ENCODE measurements at places on chromosomes 7 and 10.
A peak's percentile ranks its signal among the peaks of the same experiment; 100 is the strongest.

GRCh38 chr10:17219024-17219423 is 9.0 kb upstream of the VIM start:
- no peak for DNase-seq

DNA sequence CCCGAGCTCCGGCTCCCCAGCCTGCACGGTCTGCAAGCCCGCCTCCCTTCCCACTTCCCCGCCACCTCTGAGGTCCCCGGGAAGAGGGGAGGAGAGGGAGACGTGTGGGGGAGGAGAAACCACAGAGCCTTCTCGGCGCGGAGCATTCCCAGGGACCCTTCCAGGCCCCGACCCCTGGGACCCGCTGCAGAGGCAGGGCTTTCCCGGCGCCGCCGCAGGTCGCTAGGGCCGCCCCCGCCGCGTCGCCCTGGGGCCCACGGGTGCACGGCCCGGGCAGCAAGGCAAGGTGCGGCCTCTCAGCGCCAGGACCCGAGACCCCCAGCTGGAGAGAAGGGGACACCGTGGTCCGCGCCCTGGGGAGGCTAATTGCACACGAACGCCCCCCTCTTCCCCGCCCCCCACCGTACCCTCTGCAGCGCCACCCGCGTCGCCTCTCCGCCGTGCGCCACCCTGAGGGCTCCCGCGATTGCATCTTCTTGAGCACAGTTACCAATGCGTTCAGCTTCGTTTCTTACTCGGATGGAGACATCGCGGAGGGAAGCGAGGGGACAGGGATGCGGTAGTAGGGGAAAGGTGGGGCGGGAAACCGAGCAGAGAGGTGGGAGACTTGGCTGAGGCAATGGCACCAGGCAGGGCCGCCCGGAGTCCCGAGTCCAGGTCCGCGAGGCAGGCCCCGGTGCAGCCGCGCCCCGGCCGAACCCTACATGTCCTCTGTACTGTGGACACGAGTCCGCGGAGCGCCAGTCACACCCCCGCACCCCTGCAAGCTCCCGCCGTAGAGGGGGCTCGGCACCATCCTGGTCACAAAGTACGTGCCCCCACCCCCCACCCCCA is 28.9 kb downstream of the SKIDA1 start:
- no peak for DNase-seq

DNA sequence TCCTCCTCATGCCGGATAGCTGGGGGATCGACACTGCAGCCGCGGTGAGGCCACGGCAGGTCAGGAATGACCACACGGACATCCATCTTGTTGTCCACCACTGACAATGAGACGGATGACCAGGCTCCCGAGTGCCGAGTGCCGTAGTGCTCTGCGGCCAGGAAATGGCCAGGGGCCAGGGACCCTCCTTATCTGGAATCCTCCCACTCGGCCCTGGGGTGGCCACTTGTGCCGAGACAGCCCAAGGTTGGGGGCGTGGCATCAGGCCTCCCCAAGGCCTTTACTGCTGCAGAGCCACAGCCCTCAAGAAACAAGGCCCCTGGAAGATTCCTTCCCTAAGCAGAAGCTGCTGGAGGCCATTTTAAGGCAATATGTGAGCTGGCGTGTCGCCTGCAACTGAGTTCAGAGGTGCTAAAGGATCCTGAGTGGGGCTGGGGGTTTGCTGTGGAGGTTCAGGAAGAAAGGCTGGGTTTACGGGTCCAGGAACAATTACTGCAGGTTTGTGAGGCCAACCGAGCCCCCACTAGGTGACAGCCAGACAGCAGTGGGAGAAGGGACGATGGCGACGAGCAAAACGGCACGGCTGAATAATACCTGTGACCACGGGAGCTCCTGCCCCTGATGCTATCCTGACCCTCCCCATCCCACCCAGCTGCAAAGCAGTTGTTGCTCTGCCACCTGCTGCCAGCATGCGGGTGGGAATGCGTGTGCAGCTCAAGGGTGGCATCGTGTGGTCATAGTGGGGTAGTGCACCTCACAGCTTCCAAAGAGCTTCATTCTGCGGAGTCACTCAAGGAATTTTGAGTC is 31.6 kb upstream of the LEP start:
- peak; percentile 70 for DNase-seq

DNA sequence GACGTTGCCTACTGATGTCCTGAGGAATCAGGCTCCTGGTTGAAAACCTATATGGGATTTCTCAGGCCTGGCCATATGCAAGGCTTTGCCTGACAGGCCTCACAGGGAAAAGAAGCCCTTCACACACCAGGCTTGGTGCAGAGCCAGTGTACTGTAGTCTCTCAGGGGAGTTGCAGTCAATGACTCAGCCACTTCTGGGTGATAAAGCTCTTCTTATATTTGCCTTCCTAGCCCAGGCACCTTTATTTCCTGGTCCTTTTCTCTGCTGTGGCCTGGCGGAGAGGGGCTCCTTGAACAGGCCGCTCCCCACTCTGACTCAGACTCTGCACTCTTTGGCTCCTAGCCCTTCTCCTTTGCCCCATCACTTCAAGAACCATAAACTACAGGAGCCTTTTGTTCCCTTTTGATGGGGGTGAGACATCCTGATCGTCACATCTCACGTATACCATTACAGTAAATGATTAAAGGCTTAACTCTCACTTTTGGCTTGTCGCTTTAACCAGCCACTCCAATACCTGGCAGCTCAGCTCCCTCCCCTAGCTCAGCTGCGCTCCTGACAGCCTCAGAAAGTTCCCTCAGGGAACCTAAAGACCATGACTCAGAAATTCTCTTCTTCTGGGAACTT is 33.5 kb downstream of the DPY19L1 start:
- no peak for DNase-seq

DNA sequence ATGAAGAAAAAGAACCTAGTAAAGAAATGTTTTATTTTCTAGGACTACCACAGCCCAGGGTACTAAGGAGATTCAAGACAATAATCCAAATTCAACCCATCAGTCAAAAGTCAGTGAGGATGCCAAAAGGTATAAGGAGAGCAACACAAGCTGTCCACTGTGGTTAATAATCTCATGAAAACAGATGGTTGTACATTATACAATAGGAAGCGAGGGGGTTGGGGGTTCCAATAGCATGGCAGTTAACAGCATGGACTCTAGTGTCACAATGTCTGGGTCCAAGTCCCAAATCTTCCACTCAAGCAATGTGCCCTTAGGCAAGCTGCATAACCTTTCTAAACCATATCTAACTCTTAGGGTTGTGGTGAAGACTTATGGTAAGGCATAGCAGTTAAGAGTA is 35.1 kb downstream of the BRAF start:
- no peak for DNase-seq

GRCh38 chr7:105871142-105871541 is 5.3 kb downstream of the ATXN7L1 start:
- DNase-seq = no peak

DNA sequence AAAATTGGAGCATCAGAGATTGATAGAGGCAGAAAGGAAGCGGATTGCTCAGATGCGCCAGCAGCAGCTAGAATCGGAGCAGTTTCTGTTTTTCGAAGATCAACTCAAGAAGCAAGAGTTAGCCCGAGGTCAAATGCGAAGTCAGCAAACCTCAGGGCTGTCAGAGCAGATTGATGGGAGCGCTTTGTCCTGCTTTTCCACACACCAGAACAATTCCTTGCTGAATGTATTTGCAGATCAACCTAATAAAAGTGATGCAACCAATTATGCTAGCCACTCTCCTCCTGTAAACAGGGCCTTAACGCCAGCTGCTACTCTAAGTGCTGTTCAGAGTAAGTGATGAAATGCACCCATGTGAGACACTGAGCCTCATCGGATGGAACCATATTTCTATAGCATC is 33.1 kb downstream of the STAMBPL1 start:
- no peak for DNase-seq

DNA sequence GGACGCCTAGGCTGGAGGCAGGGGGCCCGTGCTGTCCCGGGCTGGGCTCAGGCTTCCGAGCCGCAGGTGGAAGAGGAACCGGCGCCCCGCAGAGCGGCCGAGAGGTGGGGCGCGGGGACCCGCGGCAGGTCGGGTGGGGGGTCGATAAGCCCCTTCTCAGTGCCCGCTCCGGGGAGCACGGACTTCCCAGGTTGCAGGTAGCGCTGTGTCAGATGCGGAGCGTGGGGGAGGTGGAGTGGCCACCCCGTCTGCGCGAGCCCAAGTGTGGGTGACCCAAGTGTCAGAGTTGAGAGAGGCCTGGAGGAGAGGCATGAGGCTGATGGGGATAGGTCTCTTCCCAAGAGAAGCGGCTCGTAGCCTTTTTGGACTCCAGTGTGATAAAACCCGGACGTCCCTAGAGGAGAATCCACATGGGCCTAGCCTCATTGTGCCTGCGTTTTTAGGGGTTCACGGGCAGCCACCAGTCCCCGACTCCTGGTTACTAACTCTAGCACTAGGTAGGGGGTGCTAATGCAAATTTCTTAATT is 580 bp downstream of the EEPD1 start:
- DNase-seq = no peak

GRCh38 chr10:111498560-111498959 is 421.7 kb downstream of the ADRA2A start:
- DNase-seq = no peak

GRCh38 chr10:120396228-120396627 is 60.8 kb upstream of the PLPP4 start:
- DNase-seq = no peak

- DNase-seq = no peak
These were observed 177.7 kb upstream of the COL1A2 start for GRCh38 chr7:94216944-94217461.

- no peak for DNase-seq
These were observed 145.7 kb downstream of the RNF216 start for GRCh38 chr7:5635461-5636445.

DNA sequence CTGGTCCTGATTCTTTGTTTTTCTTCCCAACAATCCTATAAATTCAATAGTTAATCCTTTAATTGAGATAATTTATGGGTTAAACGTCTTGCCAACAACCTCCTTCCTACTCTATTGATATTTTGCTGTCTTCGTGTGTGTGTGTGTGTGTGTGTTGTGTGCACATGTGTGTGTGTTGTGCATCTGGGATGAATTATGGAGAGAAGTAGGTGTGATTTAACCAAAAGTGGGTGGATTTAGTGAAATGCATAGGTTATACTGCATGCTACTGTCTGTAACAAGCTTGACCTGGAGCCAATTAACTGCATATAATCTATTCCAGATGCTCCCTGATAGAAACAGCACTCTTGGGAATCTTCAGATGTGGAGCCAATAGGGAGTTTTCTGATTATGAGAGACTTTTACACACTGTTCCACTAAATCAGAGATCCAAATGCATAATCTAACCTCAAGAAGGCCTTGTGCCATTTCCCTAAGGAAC is 61.2 kb downstream of the SEMA3D start:
- DNase-seq = peak; percentile 40

- DNase-seq = peak; percentile 3
These were observed 45.5 kb upstream of the HELLS start for GRCh38 chr10:94500063-94500462.

- no peak for DNase-seq
These were observed 2.4 kb downstream of the BNIP3 start for GRCh38 chr10:131979336-131979735.

DNA sequence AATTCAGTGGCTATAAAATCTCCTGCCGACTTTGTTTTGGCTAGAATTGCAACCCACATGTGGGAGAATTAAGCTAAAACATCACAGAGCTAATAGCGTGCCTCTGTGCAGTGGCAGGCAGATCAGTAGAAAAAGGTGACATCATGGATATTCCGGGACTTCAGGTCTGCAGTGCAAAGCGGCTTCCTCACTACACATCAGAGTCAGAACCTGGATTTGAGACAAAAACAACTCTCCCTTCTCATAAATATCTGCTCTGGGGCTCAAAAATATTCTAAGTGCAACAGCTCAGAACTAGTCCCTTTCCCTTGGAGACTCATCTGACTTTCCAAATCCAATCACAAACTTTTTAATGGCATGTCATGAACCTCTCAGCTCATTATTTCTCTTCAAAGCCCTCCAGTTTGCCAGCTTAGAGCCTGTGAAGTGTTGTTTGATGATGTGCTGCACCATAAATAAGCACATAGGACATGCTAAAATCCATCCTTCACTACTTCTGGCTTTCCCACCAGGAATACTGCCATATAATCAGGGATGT is 337.1 kb downstream of the RNLS start:
- peak; percentile 48 for DNase-seq

GRCh38 chr10:60417901-60418300 is 28.2 kb upstream of the ANK3 start:
- DNase-seq = no peak

DNA sequence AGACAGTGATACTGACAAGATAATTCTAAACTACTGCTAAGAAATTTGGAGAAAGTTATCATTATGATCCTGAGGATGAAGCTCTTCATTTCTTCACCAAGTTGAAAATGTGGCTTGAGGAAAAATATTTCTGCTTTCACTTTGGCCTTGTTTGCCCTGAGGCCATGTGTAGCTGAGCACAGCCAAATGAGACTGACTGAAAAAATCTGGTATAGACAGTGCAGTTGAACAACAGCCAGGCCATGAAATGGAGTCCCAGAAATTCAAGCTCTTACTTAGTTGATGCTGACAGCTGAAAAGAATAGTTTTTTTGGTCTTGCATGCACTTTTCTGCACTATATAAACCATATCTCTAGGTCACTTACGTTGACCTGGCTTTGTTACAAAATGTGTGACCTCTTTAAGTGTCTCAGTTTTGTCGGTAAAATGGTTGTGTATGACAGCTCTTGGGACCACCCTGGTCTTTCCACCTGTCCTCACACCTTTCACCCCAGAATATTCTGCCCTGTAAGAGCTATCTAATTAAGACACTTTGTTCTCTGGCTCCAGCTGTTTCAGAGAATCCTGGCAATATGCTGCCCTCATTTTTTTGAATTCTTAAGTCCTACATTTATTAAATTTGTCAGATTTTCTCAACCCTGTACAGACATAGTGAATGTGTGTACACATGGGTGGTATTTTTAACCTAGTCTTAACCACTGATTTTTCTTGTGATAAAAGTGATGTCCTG is 91.3 kb downstream of the CD36 start:
- DNase-seq = no peak

GRCh38 chr7:29641651-29642050 is 78.0 kb downstream of the PRR15 start:
- DNase-seq = no peak
